ENCODE measurements at places on chromosomes 13 and 19.

DNA sequence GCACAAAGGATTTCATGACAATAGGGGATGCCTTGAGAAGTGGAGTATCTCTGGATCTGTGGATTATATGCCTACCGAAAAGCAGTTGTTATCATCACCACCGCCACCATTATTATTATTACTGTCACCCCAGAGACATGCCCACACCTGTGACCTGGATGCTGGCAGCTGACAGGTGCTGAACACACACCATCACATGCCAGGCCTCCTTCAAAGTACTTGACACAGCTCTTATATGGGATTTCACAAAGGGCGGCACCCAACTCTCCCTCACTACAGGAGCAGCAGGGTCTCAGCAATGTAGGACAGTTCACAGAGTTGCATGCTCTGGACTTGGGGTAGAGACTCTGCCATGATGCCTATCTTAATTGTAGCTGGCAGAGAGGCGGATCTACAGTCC, 5.6 kb upstream of the GPR42 start:
- no peak for DNase-seq

- peak; percentile 75 for DNase-seq
These were observed 17.7 kb downstream of the GPC6 start for GRCh38 chr13:93244141-93244917.

DNA sequence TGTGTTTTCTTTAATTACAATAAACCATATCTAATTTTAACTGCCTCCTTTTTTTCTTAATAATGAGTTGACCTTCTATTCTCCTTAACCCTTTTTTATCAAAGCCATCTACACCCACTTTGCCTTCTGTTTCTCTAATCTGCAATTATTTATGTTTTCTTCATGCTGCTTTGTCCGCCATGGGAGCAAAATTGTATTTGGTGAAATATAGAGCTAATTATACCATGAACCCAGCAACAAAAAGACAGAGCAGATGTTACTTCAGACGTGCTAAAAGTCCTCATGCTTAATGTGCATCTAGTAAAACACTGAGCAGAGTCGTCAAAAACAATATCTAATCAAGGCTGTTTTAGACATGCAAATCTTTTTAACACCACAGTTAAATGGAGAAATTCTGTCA, 264.7 kb downstream of the DACH1 start:
- DNase-seq, result no peak

- peak; percentile 75 for DNase-seq
These were observed 389.2 kb downstream of the DIAPH3 start for GRCh38 chr13:59774491-59774971.

DNA sequence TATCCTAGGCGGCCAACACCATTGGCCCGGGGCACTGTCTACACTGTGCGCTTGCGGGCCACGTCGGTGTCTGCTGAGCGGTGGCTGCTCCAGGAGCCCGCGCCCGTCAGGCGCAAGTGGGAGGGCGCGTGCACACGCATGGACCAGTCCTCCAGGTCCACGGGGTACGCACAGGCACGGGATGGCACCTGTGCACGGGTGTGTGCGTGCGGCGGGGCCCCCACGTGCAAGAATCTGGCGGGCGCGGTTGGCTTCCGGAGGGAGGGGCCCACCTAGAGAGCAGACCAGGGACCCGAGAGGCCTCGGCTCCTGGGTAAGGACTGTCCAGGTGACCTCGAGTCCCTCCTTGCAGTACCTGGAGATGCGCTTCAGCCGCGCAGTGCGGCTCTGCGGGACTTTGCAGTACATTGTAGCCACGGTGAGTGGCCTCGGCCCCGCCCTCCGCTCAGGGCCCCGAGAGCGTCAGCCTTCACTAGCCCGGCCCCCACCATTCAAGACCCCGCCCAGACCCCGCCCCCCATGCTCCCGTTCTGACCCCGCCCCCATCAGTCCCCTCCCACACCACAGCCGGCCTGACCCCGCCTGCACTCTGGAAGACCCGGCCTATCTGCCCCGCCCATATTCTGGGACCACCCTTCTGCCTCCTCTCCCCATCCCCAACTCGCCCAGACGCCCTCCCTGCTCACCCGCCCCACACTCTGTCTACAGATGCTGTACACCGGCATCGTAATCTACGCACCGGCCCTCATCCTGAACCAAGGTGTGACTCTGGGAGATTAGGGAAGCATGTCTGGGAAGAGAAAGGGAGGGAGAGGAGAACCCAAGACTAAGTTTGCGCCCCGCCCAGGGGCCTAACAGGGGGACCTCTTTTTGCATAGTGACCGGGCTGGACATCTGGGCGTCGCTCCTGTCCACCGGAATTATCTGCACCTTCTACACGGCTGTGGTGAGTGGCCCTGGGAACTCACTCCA, 2.3 kb downstream of the SLC5A5 start:
- no peak for DNase-seq

DNA sequence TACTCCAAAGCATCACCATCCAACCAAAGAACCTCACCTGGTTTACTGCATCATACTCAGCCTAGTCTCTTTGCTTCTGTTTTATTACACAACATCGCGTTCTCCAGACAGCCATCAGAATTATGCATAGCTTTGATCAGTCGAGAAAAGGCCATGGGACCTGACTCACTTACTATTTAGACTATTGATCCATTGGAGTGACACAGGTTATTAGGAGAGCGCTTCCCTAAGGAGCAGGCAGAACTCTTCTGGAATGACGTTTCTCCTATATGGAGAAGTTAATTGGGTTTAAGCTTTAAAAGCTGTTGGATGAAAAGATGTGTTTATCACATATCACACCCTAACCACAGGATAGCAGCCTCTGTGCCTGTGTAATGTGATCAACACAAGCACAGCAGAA, 649.1 kb upstream of the SLC10A2 start:
- no peak for DNase-seq

DNA sequence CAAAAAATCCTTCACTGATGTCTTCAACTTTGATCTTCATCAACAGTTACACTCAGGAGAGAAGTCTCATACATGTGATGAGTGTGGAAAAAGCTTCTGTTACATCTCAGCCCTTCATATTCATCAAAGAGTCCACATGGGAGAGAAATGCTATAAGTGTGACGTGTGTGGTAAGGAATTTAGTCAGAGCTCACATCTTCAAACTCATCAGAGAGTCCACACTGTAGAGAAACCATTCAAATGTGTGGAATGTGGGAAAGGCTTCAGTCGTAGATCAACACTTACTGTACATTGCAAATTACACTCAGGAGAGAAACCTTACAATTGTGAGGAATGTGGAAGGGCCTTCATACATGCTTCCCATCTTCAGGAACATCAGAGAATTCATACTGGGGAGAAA, 8.4 kb upstream of the ZNF226 start:
- DNase-seq, result no peak

DNA sequence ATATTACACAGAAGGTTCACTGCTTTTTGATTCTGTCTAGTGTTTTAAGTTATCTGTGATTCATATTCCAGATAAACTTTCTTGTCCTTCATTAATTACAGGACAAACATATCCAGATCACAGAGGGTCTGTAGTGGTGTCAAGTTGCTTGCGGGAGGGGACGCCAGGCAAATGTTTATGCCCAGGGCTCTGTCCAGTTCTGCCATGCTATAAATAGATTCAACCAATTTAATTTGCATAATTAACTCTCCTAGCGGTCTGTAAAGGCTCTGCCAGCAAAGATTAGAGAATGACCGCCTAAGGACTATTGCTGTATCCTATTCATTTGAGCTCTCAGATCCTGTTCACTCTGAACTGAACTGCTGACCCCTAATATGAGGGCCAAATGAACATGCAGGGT, 59.7 kb upstream of the TRPC4 start:
- no peak for DNase-seq

DNA sequence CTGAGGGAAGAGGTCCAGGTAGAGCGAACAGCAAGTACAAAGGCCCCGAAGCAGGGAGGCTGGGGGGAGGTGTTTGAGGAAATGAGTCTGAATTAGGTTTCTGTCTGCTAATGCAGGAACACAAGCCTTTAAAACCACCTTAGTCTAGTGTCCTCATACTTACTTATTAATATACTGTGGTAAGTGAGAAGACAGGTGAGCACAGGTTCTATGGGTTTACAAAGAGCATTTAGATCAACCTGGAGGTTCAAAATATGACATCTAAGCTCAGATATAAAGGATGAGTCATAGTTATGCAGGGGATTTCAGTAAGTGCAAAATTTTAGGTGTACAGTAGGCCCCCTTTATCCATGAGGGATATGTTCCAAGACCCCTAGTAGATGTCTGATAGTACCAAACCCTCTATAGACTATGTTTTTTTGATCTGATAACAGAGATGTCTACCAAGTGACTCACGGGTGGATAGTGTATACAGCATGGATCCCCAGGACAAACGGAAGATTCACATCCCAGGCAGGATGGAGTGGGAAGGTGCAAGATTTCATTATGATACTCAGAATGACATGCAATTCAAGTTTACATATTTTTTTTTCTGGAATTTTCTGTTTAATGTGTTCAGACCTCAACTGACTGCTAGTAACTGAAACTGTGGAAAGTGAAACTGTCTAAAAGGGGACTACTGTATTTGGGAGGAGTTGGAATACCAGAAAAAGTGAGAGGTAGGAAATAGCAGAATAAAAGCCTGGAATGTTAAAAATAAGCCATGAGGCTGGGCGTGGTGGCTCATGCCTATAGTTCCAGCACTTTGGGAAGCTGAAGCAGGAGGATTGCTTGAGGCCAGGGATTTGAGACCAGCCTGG, 18.2 kb upstream of the MED4 start:
- no peak for DNase-seq

DNA sequence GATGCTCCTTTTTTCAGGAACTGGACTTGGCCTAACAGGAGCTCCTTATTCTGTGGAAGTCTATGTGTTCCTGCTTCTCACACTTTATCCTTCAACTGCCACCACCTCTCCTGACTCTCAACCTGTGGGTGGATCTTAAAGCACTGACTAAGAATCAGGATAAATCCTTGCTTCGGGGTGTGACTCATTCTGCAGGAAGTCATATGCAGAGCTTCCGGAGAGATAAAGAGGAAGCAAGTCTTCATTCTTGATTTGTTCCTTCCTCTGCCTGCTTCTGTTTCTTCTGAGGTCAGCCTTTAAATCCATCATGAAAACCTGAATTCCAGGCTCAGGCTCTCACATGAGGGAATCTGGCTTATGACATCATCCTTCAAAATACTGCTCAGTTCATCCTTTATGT, 137.1 kb upstream of the ATXN8OS start:
- DNase-seq, result no peak

DNA sequence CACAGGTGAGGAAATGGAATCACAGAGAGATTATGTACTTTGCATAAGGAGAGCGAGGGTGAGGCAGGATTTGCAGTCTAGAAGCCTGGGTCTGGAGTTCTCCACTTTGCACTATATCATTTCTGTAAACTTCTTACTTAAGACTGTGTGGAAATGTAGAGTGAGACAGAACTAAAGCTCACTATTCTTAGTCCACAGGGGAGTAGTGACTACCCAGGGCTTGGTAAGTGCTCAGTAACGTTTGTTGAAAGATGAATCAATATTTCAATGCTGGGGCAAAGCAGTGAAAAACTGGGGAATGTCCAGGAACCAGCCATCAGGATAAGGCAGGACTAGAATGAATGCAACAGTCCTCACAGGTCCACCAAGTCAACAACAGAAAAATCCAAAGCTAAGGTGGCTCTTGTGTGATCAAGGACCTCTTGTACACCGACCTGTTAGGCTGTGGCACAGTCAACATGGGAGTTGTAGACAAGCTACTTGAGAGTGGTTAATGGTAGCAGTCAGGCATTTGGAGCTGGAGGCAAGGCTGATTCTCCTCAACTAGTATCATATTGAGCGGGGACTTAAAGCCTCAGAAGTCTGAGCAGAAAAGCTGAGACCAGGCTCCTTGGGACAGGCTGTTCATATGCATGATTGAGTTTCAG, 929 bp upstream of the TNFSF13B start:
- DNase-seq, result peak; percentile 1

GRCh38 chr13:97238883-97239282, 16.8 kb downstream of the MBNL2 start:
- no peak for DNase-seq

- no peak for DNase-seq
These were observed 852 bp upstream of the CYP4F12 start for GRCh38 chr19:15671891-15672579.

- DNase-seq, result no peak
These were observed 323.6 kb downstream of the DLEU7 start for GRCh38 chr13:50519866-50520265.

DNA sequence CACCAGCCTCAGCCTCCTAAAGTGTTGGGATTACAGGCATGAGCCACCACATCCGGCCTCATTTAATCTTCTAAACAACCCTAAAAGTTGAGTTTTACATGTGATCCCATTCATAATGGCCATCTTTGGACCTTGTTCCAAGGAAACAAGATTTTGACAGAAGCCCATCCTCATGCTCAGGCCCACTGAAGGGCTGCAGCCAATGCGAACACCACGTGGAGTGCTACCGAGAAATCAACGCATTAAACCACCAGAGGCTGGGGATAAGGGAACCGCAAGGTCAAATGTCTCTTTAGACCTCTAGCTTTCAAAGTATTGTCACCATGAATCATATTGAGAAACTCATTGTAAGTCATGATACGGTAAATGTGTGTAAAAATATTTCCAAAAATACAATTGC, 49.4 kb upstream of the DOCK9 start:
- DNase-seq, result no peak

GRCh38 chr19:4061178-4061682, 5.5 kb downstream of the ZBTB7A start:
- peak; percentile 32 for DNase-seq

- DNase-seq, result no peak
These were observed 20.3 kb downstream of the RFX1 start for GRCh38 chr19:13985771-13986347.

- no peak for DNase-seq
These were observed 416.5 kb downstream of the EFNB2 start for GRCh38 chr13:106118996-106119395.

DNA sequence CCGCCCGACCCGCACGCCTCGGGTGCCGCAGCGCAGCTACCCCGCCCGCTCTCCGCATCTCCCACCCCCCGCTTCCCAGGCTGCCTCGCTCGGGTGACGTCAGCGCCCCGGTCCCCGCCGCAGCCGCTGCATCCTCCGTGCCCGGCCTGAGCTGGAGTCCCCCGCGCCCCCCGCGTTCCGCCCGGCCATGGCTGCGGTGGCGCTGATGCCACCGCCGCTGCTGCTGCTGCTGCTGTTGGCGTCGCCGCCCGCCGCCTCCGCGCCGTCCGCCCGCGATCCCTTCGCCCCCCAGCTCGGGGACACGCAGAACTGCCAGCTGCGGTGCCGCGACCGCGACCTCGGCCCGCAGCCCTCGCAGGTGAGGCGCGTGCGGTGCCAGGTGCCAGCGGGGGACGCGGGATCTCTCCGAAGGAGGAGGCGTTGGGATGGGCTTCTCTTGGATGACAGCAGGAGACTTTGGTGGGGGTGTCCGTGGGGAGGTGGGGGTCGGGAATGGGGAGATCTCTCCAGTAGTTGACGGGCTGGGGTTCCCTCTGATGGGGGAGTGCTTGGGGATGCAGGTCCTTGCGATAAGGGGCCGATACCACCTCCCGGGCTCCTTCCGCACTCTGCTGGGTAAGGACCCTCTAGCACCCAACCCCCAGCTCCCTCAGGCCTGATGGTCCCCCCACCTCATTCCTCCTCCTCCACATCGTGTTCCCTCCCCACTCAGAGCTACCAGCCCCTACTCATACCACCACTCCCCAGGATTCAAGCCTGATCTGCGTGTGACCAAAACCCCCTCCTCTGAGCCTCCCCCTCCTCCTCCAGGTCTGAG, at the start of gene TMEM59L:
Gene TMEM59L, plus strand, starts transcription at position 99 of the 817 bp plus-strand sequence. Its CDS starts 89 bp downstream, at position 188.
- DNase-seq, result peak; percentile 63

GRCh38 chr13:101453784-101454201, 1.3 kb downstream of the ITGBL1 start:
- peak; percentile 71 for DNase-seq

GRCh38 chr13:44160591-44161191, 212.9 kb upstream of the SERP2 start:
- no peak for DNase-seq
